HuH-7 (cell line): ENCODE measurements at places on chromosomes 6 and 20.

DNA sequence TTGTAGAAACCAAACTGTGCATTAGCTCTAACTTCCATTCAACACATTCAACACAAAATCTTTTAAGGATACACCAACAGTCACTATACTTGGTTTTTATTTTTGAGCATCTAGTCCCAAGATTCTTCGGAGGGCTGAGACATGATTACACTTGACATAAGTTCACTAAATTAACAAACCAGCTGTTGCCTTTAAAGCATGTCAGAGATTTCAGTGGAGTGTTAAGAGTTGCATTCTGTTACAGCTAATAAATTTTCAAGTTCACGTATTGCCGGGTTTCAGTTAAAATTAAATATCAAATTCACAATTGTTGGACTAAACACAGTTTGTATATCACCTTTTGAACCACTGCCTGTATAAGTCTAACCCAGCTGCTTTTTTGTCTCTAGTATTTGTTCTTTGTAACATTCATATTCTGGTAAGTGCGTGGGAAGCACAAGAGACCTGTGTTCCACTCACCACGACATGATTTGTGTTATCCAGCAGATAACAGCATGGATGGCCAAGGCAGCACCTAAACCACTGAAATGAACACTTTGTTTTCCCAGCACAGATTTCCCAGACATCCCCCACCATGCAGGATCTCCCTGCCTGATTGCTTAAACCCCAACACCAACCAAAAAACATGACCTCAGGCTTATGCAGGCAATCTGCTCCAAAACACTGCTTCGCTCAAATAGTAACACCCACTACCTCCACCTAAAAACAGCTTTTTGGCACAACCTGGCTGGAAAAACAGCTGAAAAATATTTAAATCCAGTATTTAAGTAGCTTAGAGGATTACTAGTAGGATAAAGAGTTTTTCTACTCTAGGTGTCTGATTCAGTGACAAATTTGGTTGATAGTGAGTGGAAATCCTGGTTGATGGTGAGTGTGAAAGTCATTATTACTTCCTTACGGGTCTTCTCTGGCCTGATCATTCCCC, 286.5 kb upstream of the NT5E start:
- no peak for DNase-seq

DNA sequence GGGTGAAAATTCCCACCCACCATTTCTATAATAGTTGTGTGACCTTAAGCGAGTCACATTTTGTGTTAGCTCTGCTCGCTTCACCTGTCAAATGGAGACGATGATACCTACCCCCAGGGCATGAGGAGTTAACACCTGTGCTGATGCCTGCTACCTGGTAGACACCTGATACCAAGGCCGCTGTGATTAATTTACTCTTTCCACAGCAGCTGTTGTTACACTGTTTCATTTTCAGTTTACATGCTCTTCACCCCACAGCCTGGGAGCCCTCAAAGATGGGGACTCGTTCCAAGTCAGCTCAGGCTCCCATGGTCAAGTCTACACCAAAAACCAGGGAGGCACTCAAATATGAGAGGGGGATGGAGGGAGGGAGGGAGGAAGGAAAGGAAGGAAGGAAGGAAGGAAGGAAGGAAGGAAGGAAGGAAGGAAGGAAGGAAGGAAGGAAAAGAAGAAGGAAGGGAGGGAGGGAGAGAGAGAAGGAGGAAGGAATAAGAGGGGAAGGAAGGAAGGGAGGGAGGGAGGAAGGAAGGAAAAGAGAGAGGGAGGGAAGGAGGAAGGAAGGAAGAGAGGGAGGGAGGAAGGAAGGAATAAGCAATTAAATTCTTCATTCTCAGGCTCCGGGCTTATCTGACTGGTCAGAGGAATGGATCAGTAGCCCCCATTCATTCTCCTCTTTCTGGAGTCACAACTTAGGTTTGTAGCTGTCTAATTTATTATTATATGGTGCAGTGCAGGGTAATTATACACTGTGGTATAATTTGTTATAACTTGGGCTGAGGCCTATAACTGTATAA, 40.9 kb downstream of the PDYN start:
- DNase-seq, result no peak

DNA sequence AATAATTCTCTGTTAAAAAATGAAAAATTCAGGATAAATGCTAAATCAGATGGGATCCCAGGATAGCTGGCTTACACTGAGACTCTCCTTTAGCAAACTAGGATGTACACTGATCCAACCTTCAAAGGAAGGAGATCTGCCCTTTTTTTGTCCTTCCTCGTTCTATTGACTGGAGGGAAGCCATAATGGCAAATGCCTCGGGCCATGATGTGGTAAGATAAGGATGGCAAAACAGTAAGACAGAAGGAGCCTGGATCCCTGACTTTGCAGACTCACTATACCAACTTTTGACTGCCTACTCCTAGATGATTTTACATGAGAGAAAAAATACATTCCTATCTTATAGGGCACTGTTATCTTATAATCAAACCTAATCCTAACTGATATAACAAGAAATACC, 156.9 kb upstream of the BEND3 start:
- DNase-seq, result no peak

GRCh38 chr6:45371924-45372573, 5.7 kb downstream of the SUPT3H start:
- DNase-seq, result no peak

DNA sequence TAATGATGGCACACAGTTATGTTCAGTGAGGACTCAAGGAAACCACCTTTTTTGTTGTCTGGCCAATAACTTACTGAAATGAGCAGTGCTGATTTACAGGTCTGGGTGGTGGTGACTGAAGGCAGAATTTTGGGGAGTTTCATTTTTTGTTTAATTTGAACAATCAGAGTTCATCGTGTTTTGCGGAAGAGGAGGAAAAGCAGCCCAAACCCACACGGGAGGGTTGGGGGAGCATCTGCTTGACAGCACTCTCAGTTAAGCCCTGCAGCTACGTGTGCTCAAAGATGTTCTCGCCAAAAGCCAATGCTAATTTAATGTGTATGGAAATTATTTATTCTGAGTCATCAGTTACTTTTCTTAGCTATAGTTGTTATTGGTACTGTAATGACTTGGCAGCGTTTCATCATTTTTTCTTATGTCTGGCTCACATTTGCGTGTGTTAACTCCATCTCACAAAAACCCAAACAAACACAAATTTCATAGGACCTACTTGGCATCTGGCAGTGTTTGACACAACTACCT, 89.2 kb downstream of the UST start:
- DNase-seq, result no peak

DNA sequence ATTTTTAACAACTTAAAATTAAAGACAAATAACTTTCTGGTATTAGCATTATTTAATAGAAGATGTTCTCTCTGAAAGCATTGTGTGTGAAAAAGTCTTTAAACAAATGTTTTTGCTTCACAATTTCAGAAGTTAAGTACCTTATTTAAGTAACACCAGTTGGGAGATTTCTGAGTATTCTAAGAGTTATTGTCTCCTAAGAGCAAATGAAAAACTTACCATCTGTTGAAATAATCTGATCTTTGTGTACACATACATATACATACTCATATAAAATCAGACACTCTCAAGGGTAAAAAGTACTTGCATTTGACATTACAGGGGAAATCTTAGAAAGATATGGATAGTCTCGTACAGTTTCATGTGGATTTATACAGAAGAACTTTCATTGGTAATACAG, 2.4 kb downstream of the BTBD3 start:
- DNase-seq, result no peak
